M059J (cell line): ENCODE measurements at places on chromosomes 2 and 18. TPM values are rescaled to one million over a fixed set of nuclear protein-coding genes. Genes with fewer than 3 reads are reported as not detected.

- peak; percentile 49 for DNase-seq
Observed at GRCh38 chr2:191404568-191404991, 159.4 kb downstream of the MYO1B start.

The R3HDM1 gene
- 13.9 and 19.7 TPM in 2 replicates for total RNA-seq

DNA sequence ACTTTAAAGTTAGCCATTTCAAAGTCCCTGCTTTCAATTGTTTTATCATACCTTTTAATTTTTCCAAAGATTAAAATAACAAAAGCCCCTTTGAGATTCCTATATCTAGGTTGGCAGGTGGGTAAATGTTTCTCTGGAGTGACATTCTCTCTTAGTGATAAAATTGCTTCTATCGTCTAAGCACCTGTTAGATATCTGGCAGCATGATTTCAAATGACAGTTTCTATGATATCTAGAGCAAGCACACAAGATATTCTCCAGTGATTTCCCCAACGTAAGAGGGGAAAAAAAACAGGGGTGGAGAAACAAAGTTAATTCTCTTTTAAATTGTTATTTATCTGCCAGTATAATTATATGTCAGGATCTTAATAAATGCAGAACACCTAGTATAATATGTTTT is 610.2 kb downstream of the DSC3 start:
- DNase-seq, result no peak

DNA sequence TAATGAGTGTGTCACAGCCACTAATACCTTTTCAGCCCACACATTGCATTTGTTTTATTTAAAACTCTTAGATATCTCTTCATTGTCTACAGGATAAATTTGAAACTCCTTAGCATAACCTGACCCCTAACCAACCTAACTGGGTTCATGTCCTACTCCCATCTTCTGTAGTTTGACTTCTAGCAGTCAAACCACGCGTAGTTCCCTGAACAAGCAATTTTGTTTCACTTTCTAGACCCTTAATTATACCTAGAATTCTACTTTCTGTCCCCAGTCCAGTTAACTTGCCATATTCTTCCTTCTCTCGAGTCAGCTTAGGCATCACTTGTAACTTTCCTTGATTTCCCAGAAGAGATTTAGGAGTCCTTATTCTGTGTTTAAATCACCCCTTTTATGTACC is 55.1 kb downstream of the RBBP8 start:
- no peak for DNase-seq

DNA sequence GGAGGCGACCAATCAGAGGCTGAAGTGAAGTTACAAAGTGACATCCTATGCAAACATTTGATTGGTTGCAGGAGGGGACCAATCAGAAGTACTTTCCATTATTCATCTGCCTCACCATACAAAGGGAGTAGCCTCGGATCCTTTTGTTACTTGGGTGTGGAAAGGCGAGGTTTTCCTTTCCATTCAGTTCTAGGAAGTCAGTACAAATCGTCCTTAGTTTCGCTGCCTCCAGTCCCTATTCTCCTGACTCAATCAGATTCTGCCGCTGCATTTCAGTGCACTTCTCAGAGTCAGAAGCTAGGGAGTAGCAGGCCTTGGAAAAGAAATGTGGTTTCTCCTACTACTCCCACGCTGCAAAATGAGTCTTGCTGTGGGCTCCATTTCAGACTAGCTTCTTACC is 149.4 kb downstream of the DTNA start:
- DNase-seq, result peak; percentile 4

DNA sequence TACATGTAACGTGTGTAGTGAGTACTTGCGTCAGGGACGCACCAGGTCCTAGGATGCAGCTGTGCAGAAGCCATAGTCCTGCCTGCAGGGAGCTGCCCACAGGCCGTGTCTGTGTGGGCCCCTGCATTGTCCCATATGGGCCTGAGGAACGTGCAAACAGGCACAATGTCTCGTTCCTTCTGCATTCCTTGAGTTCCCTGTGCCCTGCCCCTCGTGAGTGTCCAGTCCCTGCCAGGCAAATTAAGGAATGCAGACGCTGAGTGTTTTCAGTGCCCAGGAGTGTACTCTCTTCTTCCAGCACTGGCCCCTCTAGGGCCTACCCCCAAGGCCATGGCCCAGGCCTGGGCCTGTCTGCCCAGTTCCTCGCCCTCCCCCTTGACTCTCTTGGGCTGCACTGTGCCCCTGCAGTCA is 61.8 kb downstream of the FAM168B start:
- no peak for DNase-seq

The THSD7B gene
- 0.05 and 0.12 TPM in 2 replicates for total RNA-seq

The PTPN4 gene
- total RNA-seq, result 10.1 and 12.9 TPM in 2 replicates

- peak; percentile 85 for DNase-seq
Observed at GRCh38 chr2:57296795-57297517, 749.6 kb upstream of the VRK2 start.

- DNase-seq, result peak; percentile 56
Observed at GRCh38 chr2:149055751-149056150, 17.3 kb downstream of the LYPD6B start.

The DYNC2LI1 gene
- 16.0 and 17.0 TPM in 2 replicates for total RNA-seq

DNA sequence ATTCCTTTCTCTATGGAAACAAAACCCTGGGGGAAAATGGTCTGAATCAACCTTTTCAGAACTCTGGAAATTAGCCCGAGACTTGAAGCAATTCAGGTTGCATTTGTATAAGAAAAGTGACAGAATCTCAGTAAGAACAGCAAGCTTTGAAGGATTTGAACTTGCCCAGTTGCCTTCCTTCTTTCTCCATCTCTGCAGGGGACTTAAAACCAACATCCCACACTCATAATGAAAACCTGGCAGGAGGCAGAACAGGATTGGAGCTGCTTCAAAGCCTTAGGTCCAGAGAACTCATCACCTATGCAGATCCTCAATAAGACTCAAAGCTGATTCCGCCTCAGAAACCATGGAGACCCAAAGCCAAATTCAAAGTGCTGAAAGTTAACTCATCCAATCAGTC is 790.5 kb upstream of the ID2 start:
- no peak for DNase-seq

The SPATA3 gene
- total RNA-seq, result not detected in 2 replicates

The CNTNAP5 gene
- 0.05 TPM in 1 of 2 replicates, not detected in the other for total RNA-seq

The CENPA gene
- 22.0 and 33.3 TPM in 2 replicates for total RNA-seq

DNA sequence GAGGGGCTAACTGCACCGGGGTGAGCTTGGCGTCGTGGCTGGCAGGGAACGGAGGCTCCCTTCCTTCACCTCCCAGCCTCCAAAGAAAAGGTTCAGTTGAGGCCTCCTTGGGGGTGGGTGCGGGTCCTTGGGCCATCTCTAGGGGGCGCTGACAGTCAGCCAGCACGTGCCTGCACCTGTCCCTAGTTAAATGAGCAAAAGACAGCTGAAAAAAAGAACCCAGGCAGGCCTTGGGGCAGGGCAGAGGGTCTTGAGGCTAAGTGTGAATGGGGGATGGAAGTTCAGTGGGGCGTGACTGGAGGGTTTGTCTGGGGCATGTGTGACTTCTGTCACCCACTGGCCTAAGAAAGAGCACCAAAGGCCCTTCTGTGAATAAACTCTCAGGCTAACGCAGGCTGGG is 56.4 kb downstream of the ZFP36L2 start:
- DNase-seq, result no peak

The BIRC6 gene
- 34.4 and 54.0 TPM in 2 replicates for total RNA-seq

The ABCG8 gene
- not detected in 2 replicates for total RNA-seq

- DNase-seq, result peak; percentile 77
Observed at GRCh38 chr2:65264821-65265670, 37.4 kb downstream of the ACTR2 start.

The OXER1 gene
- not detected in 2 replicates for total RNA-seq

GRCh38 chr2:15889442-15890123 is 50.8 kb upstream of the MYCN start:
- DNase-seq, result no peak

DNA sequence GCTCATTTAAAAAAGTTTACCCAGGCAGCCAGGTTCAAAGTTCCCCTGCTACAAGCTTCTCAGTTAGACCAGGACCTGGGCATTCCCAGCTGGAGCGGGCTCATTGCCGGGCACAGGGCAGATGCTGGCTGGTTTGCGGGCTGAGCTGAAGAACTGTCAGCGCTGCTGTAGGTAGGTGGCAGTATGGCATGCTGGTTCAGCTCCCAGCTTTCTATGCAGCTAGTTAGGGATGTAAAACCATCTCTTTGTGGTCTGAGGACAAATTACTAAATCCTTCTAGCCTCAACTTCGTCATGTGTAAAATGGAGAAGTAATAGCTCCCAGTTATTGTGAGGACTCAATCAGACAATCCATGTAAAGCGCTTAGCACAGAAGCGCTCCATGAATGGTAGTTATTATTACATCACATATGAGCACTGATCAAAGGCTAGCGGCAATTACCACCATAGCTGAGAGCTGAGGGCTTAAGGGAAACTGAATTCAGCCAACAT is 2.4 kb upstream of the LDLRAD4 start:
- peak; percentile 72 for DNase-seq
